ENCODE measurements at places on chromosomes 2 and 18. TPM values are rescaled to one million over a fixed set of nuclear protein-coding genes. Genes with fewer than 3 reads are reported as not detected.

MAP4K3 gene
- total RNA-seq, result 9.9 TPM

INHA gene
- total RNA-seq, result not detected

ARHGAP25 gene
- 324 TPM for total RNA-seq

GALNT3 gene
- total RNA-seq, result 14.4 TPM

GRCh38 chr2:38156436-38156835, 80.5 kb upstream of the CYP1B1 start:
- no peak overlapping the region for H3K27ac ChIP-seq
- no peaks in the 10 kb centered on the region for H3K4me1 ChIP-seq
- peaks cover 21% of the 10 kb centered on the region for H3K27me3 ChIP-seq
- H3K36me3 ChIP-seq, result no peaks in the 10 kb centered on the region

DNA sequence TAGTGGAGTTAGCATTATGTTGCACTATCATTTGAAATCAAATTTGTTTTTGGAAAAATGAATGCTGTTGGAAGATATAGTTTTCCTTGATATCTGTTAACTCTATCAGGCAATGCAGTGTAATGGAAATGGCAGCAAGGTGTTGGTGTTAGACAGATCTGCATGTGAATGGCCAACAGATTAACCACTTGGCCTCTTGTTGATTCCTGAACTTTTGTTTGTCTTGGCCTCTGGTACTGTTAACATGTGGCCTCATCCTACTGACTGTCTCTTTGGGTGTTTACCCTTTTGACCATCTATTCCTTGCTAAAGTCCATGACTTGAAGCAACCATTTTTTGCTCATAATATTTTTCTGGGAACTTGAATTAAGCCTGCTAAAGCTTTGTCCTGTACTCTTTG, 110.2 kb upstream of the CDH2 start:
- no peaks in the 10 kb centered on the region for H3K27me3 ChIP-seq
- no peak overlapping the region for H3K27ac ChIP-seq
- no peaks in the 10 kb centered on the region for H3K4me1 ChIP-seq
- no peak for DNase-seq

DNA sequence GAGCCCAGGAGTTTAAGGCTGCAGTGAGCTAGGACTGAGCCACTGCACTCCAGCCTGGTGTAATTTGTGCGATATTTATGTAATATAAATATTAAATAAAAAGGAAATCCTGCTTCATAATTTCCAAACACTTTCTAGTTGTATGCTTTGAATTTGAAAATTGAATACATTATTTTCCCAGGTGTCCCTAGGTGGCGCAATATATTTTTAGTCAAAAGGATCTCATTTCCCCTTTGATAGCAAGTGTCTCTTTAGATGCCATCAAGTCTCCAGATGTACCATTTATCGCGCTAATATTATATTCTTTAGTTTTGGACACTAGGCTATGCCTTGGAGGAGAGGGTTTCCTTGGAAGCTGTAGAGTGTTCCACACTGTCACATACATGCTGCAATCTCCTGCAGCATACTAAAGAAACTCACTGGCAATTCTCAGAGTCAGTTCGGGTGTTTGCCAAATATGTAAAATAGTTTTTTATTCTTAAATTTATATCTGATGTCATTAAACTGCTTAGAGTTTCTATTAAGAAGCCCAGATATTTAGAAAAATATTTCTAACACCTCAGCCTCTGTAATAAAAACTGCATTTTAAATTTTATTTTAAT, 5.6 kb upstream of the WDR7 start:
- no peaks in the 10 kb centered on the region for H3K36me3 ChIP-seq
- no peak for DNase-seq
